ENCODE measurements at places on chromosomes 1 and 21. TPM values are rescaled to one million over a fixed set of nuclear protein-coding genes. Genes with fewer than 3 reads are reported as not detected.

Gene ELAPOR1
- 1.9 TPM for total RNA-seq

Gene REN
- not detected for total RNA-seq

Gene METTL13
- total RNA-seq: 19.0 TPM

Gene LAPTM5
- 65.0 TPM for total RNA-seq

Gene GUCA2A
- not detected for total RNA-seq

Gene TAF5L
- 15.2 TPM for total RNA-seq

Gene ZZZ3
- total RNA-seq: 65.7 TPM

Gene LCE1B
- total RNA-seq: not detected

Gene PRRX1
- 169 TPM for total RNA-seq

- DNase-seq: no peak
Observed at GRCh38 chr1:209427277-209427676, 156.2 kb upstream of the CAMK1G start.

DNA sequence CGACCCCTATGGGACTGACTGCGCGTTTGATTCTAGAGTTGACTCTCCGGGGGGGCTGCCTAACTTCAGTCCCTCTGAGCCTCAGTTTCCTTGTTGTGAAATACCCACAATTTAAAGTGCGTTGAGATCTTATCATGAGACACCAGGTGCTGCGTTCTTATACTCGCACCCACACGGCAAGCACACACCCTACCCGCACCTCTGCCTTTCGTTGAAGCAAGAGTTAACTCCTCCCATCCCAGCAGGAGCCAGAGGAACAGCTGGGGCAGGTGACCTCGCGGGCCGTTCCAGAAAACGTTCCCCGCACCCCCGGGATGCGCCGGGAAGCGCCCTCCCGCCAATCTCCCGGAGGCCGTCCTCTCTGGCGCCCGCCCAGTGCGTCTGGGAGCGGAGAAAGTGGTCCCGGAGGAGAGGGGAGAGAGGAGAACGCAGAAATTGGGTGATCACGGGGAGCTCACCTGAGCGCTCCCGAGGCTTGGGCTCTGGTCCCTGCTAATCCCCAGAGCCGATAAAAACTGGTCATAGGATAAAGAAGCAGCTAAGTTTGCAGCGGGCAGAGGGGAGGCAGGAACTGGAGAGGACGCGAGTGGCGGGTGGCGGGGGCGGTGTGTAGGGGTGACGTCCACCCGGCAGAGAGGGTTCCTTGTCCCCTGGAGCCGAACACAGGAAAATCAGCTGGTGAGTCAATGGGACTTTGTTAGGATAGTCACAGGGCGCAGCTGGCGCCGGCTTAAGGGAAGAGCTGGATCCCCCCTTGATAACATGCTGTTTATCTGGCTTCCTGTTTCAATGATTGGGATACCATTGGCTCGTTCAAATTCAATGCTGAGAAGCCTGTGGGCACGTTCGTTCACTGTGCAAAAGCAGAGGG, 869 bp downstream of the NAV1 start:
- DNase-seq: peak; percentile 79

DNA sequence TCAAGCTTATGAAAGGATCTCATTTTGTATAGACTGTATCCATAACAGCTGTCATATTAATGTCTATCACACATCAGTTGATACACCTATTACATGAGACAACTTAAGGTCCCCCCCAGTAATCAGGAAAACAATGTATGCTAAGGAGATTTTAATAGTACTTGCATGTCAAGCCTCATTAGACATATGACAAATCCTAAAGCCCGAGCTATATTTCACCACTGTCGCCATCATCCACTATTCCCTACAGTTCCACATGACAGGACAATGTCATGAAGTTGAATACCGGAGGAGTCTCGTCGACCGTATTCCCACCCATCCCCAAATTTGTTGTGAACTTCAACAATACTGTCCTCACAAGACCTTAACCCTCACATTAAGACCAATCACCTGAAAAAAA, 3.4 kb downstream of the HMGN1 start:
- DNase-seq: no peak

DNA sequence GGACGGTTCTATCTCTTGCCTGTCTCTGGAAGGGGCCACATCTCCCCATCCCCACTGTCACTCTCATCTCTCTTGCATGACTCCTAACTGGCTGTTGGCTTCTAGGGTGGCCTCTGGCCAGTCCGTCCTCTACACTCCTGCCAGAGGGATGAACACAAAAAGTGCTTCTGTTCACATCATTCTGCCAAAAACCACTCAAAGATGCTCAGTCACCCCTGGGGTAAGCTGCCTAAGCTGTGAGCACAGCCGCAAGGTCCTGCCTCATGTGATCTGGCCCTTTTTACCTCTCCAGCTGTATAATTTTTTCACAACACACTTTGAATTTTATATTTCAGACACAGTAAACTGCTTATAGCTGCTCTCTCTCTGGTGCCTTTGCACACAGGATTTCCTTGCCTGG, 97.6 kb upstream of the CD34 start:
- DNase-seq: no peak

- DNase-seq: peak; percentile 67
Observed at GRCh38 chr21:40841524-40842196, 5.3 kb downstream of the DSCAM start.

GRCh38 chr1:189752461-189752995, 725.1 kb downstream of the BRINP3 start:
- DNase-seq: no peak

GRCh38 chr1:215660259-215660658, 93.2 kb downstream of the KCTD3 start:
- no peak for DNase-seq

DNA sequence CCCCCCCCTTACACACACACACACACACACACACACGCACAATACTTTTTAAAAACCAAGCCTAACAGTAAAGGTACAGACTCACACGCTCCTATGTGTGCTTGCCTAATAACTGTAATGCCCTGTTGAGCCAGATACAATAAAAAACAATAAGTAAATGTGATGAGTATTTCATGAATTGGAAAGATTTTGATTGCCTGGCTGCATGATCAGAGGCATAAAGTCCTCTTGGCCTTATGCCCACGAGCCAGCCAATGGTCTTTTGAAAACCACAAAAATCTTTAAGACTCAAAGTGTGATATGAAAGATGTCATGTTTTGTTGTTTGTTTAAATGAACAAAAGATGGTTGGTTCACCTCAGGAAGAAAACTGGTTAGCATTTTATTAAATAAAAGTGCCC, 441.9 kb upstream of the ZRANB2 start:
- no peak for DNase-seq

GRCh38 chr21:33670076-33670978, 28.0 kb downstream of the ITSN1 start:
- no peak for DNase-seq

GRCh38 chr1:200794506-200795065, 55.9 kb downstream of the CAMSAP2 start:
- no peak for DNase-seq

- DNase-seq: no peak
Observed at GRCh38 chr1:57262472-57262871, 161.4 kb downstream of the DAB1 start.

- DNase-seq: peak; percentile 62
Observed at GRCh38 chr1:31564606-31564989, 11.7 kb upstream of the TINAGL1 start.

GRCh38 chr1:213568929-213569815, 418.6 kb upstream of the PROX1 start:
- DNase-seq: no peak

DNA sequence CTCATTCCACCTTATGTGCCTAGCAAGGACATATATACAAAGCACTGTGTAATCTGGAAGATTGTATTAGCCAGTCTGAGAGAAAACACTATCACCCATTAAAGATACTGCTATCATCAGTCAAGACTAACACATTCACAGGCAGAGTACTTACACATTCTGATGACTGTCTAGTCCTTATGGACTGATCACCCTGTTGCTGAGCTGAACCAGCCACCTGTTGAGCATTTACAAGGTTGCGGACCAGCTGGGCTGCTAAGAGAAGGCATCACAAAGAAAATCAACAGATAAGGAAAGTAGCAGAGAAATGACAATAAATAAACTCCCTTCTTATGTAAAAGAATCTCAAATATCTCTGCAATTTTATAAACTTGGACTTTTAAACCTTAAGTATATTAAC, 30.8 kb downstream of the PRPF38A start:
- no peak for DNase-seq

GRCh38 chr1:164914208-164914607, 355.2 kb downstream of the PBX1 start:
- no peak for DNase-seq

GRCh38 chr1:47569681-47570470, 132.0 kb downstream of the FOXD2 start:
- no peak for DNase-seq

GRCh38 chr1:115796897-115797296, 28.4 kb upstream of the CASQ2 start:
- DNase-seq: no peak

DNA sequence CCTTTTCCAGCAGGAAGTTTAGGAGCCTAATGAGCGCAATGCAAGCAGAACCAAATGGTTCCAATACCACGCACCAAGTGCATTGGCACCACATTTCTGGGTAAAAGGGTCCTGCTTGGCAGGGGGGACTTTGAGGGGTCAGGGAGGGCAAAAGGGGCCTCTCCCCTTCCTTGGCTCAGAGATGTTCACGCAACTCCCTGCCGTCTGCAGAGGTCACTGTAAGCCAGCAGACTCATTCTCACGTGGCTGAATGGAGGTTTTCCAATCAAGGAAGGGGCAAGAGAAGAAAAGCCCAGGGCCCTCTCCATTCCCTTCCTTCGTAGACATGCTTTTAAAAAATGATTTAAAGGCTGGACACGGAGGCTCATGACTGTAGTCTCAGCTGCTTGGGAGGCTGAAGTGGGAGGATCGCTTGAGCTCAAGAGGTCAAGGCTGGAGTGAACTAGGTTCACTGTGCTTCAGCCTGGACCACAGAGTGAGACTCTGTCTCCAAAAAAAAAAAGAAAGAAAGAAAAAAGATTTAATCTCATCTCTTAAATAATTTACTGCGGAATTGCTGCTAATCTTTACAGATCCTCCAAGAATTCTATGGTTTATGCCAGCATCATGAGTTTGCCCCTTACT, 80.3 kb downstream of the RUNX3 start:
- peak; percentile 53 for DNase-seq

- no peak for DNase-seq
Observed at GRCh38 chr1:236890152-236891056, 95.3 kb downstream of the MTR start.

DNA sequence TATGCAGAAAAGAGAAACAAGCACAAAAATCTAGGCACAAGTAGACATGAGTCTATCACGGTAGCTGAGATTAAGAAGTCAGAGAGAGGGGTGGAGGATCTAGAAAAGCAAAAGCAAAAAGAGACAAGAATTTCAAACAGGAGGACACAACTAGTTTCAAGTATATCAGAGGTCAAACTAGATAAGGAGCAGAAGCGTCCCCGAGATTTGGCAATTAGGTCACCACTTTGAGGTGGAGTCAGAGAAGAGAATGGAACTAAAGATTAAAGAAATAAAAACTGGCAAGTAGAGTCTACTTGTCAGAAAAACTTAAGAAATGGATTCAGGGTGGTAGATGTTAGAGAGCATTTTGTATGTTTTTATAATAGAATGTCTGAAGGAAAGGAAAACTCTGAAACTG, 2.3 kb downstream of the SF3B4 start:
- DNase-seq: no peak

GRCh38 chr1:87064986-87065385, 150.6 kb downstream of the HS2ST1 start:
- DNase-seq: no peak

DNA sequence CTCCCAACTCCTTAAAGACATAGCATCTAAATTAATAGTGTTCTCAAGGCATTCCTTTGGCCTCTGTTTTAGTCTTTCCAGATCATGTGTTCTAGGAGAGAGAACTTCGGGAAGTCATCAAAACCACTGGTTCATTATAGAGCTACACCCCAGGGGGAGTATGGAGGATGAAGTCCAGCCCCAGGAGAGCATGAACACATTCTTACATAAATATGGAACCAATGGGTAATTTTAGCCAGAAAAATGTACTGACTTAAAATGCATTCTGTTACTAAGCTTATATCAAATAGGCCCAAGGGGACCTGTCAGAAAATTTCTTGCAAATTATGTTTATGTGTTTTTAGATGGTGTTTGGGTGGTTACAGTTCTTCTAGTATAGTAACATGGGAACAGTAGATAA, 165.2 kb downstream of the NTMT2 start:
- no peak for DNase-seq

DNA sequence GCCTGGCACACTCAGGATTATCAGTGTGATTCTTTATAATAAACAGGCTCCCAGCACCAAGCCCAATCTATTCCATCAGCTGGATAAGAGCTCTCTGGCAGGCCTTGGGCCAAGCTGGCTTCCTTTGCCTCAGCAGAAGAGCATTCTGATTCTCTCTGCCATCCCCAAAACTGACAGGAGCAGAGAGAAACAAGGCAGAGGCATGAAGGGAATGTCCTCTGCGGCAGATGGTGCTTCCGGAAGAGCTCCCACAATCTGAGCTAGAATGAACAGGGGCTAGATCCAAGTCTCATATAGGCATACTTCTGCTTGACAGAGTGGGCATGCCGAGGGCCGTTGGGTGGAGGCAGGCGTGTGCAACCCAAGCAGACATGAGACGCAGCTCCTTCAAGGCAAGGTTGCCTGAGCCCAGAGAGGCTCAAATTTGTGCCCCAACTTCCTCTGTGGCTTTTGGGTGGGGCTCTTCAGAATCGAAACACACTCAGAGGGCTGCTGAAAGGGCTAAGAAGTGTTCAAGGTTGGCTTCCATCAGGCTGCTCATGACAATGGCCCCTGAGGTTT, 4.0 kb downstream of the CAPN2 start:
- no peak for DNase-seq

GRCh38 chr1:175179837-175180590, 12.6 kb downstream of the KIAA0040 start:
- no peak for DNase-seq

Data from sciatic nerve (tissue), 2 donors.